ENCODE measurements at places on chromosomes 5 and 9.

GRCh38 chr5:136910625-136911024 lies 545.3 kb upstream of the TRPC7 start:
- DNase-seq, result no peak

DNA sequence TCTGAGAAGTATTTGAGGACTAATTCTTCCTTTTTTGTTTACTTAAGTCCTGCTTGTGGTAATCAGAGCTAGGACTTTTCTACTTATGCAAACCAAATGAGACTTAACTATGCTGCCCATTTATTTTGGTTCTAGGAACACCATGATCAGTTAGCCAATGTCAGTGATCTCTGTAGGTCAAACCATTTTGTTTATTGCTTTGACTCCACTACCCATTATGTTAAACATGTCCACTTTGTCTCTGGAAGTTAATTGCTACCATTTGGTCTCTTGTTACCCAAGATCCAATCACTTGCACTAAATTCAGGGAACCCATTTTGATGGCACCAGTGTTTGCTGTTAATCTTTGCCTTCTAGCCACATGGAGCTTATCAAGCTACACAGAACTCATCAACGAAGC lies 161.9 kb downstream of the CCDC171 start:
- no peak for DNase-seq

- no peak for DNase-seq
These were observed 14.1 kb upstream of the SLC9A3 start for GRCh38 chr5:538271-538771.

DNA sequence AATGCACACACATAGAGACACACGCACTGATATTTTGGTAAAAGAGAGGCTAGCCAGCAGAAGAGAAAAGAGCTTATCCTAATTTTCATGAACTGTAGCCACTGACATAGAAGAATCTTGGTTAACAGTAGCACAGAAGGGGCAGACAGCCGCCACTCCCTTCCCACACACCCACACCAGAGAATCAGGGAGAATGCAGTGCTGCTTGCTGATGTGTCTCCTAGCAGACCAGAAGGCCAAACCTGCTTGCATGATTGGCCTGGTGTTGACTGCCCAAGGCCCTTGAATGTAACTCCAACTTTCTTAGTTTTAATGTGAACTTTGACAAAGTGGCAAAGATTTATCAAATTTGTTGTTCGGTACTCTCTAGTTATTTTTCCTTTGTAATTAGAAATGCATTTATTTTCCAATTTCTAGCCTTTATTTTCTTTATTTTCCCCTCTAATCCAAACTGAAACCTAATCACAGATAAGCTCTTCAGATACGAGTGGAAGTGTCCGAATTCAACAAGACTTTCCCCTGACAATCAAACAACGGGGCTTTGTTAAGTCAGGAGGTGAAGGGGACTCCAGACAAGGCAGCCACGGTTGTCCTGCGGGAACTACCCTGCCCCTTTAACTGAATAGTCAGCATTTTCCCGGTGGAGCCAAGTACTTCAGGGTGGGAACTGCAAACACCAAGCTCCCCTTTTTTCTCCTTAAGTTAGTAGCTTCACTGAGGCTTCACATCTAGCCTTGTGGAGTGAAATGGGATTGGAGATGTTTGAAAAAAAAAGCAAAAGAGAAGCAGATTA lies 81.9 kb upstream of the CTSL start:
- no peak for DNase-seq
